Astrocyte of the cerebellum (primary cell): ENCODE measurements at places on chromosomes 11 and 22.
A peak's percentile ranks its signal among the peaks of the same experiment; 100 is the strongest.

DNA sequence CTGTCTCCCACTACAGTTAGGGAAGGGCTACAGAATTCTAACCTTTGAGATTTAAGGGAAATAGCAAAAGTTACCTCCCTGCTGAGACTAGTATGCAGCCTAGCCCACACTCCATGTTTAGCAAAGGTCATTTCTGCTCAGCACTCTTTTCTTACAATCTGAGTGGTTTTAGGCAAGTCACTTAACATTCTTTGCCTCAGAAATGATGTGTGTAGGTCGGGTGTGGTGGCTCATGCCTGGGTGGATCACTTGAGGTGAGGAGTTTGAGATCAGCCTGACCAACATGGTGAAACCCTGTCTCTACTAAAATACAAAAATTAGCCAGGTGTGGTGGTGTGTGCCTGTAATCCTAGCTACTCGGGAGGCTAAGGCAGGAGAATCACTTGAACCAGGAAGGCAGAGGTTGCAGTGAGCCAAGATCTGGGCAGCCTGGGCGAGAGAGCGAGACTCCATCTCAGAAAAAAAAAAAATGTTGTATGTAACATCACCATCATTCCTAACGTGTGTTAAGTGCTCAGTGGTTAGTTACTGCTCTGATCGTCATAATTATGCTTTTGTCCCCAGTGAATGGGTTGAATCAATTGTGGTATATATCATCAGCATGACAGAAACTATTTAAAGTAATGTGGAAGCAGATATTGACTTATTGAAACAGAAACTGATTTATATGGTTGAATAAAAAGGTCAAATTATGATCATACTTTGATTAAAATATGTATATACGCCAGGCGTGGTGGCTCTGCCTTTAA, 55.0 kb downstream of the COPB1 start:
- DNase-seq = no peak

- DNase-seq = peak; percentile 78
Observed at GRCh38 chr11:93908689-93909088, 58.3 kb upstream of the VSTM5 start.

DNA sequence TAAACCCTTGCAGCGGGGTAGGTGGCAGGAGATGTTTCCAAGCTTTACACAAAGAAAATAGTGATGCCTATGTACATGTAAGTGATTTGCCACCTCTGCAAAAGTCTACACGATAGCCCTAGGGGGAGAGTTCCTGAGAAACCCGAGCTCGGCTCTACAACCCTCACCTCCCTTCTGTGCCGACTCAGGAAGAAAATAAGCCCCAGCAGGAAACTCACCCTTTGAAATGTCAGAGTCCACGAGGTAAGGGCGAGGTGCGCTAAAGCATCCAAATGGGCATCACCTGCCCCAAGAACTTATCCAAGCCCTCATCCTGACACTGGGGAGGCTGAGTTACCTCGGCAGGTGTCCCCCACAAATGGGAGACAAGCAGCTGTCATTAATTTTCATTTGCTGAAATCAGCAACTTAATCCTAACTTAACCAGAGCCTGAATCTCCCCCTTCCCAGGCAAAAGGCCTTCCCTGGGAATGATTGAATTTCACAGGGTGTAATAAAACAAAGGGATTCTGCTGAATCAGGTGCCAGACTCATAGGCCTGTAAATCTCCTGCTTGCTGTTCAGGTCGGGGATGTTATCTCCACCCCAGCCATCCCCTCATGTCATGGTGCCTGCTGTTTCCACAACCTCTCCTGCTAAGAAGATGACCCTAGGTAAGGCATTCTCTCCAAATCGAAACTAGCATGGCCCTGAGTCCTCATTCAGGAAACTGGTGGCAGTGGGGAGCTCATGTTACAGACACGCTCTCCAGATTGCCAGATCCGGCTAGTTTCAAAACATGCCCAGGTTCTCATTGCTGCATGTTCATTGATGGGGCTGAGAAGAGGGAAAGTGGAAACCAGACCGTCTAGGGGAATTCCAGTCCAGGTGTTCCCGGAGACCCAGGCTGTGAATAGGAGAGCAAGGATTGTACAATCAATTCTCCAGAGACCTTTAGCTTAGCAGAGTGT, 105.3 kb upstream of the KIRREL3 start:
- no peak for DNase-seq

- DNase-seq = no peak
Observed at GRCh38 chr11:134417871-134418840, 6.1 kb upstream of the B3GAT1 start.

DNA sequence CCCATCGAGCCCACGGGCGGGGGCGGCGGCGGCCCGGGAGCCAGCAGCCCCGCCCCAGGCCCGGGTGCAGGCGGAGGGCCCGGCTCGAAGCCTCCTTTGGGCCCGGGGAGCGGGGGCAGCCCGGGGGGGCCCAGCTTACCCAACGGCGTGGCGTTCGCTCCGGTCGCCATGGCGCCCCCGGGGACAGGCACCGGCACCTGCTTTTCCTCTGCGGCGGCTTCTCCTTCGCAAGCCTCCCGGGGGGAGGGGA, 194 bp downstream of the SF1 start:
- DNase-seq = no peak

- no peak for DNase-seq
Observed at GRCh38 chr11:60251485-60252212, 8.7 kb upstream of the MS4A4E start.

GRCh38 chr11:66741153-66741552, 12.1 kb upstream of the SPTBN2 start:
- DNase-seq = no peak
